NCI-H2171 (cell line): ENCODE measurements at places on chromosomes 11 and 22.
A peak's percentile ranks its signal among the peaks of the same experiment; 100 is the strongest.

- no peak for DNase-seq
Observed at GRCh38 chr11:86888164-86889000, 66.8 kb downstream of the FZD4 start.

- DNase-seq, result no peak
Observed at GRCh38 chr11:2779499-2779980, 79.7 kb upstream of the KCNQ1OT1 start.

DNA sequence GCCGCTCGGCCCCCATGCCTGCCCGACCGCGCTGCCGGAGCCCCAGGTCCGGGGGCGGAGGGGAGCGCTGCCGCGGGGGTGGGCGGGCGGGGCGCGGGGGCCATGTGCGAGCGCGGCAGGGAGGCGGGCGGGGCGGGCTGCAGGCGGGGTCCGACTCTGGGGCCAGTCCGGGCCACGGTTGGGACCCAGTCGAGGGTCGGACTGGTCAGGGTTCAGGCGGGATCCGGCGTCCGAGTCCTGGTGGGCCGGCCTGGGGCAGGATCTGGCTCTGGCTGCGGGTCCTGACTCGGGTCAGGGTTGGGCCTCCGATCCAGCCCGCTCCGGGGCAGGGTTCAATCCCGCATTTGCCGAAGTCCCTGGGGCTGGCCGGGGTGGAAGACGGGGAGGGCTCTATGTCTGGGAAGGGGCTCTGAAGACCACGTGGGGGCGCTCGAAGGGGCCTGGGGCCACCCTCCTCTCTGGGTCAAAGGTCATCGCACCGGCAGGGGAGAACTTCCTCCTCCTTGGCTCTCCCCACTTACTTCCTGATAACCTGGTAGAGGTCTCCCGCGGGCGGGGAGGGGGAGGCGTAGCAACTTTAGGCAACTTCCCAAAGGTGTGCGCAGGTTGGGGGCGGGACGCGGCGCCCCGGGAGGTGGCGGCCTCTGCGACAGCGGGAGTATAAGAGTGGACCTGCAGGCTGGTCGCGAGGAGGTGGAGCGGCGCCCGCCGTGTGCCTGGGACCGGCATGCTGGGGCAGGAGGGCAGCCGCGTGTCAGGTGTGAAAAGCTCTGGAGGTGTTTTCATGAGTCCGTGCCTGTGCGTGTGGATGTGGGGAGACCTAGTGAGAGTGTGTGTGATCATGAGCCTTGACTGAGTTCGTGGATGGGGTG is 603 bp downstream of the ESRRA start:
- DNase-seq, result no peak

DNA sequence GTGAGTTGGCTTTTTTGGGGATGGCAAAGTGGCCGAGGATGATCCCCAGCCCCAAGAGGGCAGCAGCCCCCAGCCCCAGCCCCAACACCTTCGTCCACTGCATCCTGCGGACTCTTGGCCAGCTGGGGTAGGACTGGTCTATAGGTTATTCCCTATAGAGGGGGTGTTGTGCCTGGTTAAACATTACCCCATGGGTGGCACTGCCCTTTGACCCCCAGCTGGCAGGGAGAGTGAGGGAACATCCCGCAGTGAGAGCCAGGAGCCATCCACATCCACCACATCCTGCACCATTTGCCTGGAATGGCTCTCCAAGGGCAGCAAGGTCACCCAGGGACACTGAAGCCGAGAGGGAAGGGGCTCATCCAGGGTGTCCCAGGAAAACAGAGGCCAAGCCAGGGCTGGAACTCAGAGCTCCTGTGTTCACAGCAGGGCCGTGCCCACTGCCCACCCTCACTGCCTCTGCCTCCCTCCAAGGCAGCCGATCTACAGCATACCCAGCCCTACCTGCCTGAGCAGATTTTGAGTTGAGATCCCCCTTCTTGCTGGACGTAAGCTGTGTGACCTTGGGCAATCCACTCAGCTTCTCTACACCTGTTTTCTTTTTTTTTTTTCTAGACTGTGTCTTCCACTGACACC is at the start of gene NAALADL1:
NAALADL1 (minus strand) TSS at position 135 of the 636 bp plus-strand sequence; CDS start at position 103, 32 bp downstream.
- no peak for DNase-seq

DNA sequence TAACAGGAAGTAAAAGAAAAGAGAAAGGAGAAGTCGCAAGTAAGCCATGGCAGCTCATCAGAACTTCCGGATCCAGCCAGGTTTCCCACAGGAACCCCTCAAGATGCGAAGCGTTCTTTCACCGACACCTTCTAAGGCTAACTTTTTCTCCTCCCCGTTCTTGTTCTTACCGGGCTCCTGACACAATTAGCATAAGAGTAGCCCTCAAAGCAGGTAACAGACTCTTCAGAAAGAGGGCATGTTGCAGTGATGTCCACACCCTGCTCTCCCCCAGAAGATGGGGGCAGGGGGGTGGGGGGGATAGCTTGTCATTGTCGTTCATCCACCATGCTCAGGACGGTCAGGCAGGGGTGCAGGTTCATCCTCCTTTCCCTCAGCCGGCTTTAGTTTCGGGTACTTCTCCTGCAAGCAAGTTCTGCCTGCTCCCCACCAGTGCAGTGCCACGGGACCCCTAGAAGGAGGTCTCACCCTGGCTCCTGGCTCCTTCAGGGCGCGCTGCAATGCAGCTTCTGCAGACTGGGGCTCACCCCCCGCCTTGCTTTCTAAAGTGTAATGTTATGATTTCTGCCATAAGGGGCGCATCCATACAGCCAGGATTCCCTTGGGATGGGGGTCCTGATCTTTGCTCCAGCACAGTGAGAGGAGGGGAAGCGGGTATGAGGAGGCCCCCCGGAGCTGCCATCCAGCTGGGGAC is 2.3 kb downstream of the OPCML start:
- no peak for DNase-seq

DNA sequence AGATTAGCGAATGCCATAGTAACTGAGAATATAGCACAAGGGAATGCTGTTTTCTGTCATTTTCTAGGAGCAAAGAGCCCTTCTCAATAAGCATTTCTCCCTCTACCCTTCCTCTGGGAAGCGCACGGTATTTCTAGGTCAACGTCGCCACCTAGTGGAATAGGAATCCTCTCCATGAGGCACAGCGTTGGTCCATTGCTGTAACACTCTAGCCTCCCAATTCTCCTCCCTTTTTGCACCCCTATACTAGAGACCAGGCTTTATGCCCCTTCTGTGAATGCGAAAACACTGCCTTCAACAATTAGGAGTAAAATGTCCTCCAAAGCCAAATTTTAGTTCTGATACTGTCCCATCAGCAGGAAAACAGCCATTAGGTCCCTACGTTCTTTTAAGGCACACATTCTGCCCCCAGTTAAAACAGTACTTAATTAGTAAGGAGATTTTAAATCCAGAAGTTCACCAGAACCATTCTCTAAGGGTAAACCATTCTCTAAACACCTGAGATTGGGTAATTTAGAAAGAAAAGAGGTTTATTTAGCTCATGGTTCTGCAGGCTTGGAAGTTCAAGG is 12.8 kb upstream of the HYLS1 start:
- no peak for DNase-seq

GRCh38 chr11:95725196-95725595 is 64.4 kb downstream of the FAM76B start:
- DNase-seq, result no peak

- DNase-seq, result no peak
Observed at GRCh38 chr11:127247261-127247851, 246.8 kb upstream of the KIRREL3 start.

DNA sequence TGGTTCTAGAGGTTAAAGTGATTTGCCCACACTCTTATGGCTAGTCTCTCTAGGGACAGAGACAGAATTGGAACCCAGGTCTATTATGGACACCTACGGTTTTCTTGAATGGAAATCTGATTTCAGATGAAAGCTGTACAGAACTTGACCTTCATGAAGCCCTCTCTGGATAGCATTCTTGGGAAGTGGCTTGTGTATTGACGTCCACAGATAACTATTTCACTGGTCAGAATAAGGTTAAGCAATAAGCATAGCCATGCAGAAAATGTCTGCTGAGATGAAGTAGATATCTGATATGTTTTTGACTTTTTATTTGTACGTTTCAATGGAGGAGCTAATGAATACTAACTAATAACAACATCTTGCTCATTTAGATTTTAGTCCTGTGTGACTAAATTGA is 1.1 kb downstream of the TLCD5 start:
- no peak for DNase-seq

- DNase-seq, result no peak
Observed at GRCh38 chr11:9057888-9058287, 33.5 kb downstream of the SCUBE2 start.

GRCh38 chr22:32542677-32543357 is 68.2 kb downstream of the FBXO7 start:
- DNase-seq, result no peak

DNA sequence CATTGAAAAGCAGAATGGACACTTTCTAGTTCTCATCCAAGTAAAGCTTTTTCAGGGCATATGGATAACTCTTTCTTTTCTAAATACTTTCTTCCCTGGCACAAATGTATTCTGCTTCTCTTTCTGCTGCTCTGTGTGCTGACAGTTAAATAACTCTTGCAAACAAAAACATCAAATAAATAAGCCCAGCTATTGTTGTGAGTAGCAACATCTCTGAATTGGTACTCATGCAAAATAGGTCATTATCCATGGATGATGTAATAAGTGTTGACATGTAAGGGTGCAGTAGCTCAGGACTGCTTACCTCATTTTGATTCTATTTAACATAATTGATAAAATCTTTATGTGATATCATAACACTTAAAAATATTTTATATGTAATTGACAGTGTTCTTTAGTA is 164.3 kb downstream of the MSANTD4 start:
- no peak for DNase-seq

DNA sequence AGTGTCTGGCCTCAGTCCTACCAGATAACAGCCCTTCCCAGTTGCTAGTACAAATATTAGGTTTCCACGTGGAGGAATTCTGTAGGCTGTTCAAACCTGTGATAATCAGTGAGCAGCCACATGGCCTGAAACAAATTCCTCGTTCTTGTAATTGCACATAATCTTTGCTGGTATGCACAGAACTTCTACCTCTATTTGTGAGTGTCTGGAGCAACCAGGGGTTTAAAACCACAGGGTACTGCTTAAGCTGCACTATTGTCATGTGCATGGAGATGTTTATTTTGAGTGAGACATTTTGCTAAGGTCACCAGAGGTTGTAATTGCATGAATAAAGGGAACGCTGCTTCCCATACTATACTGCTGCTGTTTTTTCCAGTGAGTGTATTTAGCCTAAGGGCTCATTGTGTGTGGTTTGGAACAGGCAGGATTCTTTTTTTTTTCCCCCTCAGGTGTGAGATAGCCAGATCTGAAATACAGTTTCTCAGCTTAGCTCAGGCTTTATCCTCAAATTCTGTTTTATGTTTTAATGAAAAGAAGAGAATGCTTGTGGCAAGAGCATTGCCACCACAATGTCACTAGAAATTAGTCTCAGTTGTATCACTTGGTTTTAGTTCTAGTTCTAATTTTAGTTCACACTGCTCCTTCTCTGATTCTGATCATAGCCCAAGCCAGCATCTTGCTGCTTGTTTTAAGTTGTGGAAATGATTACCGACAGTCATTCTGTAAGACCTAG is 60.5 kb downstream of the CYB5R2 start:
- no peak for DNase-seq

DNA sequence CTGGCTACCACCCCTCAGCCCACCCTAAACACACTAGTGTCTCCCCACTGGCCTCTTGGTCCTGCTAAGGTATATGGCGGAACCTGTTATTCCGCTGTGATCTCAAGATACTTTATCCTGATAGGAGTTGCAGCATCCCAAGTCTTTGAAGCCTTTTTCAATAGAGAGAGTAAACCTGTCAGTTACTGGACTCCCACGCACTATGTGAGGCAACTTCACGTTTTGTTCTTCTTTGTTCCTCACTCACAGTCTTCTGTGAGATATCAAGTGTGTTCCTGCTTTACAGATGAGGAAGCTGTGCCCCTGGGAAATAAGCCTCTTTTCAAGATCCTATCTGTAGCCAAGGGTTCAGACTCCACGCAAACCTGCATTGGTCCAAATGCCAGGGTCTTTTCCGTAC is 127.8 kb downstream of the MYO18B start:
- no peak for DNase-seq

DNA sequence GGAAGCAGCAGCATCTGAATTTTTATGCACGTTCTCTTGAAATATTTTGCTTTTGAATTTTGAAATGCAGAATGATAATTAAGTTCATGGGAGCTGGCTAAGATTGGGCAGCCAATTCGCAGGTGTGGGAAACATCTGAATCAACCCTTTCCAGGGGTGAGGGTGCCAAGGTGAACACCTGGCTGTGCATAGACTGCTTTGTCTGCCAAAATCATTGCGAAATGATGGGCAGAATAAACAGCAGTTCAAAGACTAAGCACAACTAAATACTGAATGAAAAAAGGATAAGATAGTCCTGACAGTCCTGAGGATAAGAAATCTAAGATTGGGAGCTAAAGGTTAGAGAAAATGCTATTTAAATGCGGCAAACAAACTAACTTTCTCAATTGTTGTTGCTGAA is 813.3 kb upstream of the RAG2 start:
- DNase-seq, result no peak

GRCh38 chr11:104944076-104944475 is 24.3 kb downstream of the CASP4 start:
- no peak for DNase-seq

GRCh38 chr22:41699264-41700107 is at the start of gene MEI1:
MEI1 (plus strand) TSS chr22:41699503; CDS start chr22:41699539, 36 bp downstream.
- no peak for DNase-seq

GRCh38 chr11:108228251-108228650 is 5.4 kb downstream of the ATM start:
- DNase-seq, result no peak

- no peak for DNase-seq
Observed at GRCh38 chr11:64665411-64665821, 57.6 kb downstream of the NRXN2 start.

GRCh38 chr11:125464666-125465065 is 31.4 kb downstream of the FEZ1 start:
- DNase-seq, result no peak

DNA sequence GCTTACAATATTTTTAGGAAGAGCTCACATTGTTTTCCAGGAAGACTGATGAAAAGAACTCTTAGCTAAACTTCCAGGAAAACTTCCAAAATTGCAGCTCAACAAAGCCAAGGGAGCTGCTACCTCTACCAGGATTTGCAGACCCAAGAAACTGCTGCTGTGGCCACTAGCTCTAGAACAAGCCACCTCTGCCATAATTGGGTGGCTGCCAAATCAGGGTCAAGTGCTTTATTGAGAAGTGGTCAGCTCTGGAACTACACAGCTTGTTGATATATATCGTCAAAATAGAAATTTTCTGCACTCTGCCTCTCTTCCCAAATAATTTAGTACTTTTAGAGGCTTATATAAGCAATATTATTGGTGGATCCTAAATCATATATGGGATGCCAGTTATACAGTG is 371.8 kb upstream of the CHORDC1 start:
- no peak for DNase-seq

- no peak for DNase-seq
Observed at GRCh38 chr22:38735465-38736256, 20.1 kb downstream of the SUN2 start.

DNA sequence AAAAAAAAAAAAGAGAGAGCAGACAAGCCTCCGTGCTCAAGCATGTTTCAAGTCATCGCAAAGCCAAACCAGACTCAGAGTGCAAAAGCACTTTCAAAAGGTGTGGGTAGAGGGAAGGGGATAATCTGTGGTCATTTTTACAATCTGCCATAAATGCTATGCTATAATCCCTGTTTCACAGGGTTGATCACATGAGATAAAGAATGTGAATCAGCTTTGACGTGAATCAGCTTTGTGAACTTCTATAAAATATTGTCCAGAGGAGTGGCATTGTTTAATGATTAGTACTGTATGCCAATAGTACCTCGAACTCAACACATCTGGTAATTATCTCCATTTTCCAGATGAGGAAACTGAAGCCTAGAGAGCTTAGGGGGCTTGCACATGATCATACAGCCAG is 20.0 kb upstream of the POLD3 start:
- DNase-seq, result no peak

GRCh38 chr11:72609045-72609444 is 65.2 kb downstream of the PDE2A start:
- no peak for DNase-seq

- DNase-seq, result peak; percentile 56
Observed at GRCh38 chr11:61293867-61294716, 1.0 kb downstream of the VWCE start.
